Activated T-cell treated with anti-CD3 and anti-CD28 coated beads for 48 hours (primary cell): ENCODE measurements at places on chromosomes 16 and 17.
A peak's percentile ranks its signal among the peaks of the same experiment; 100 is the strongest.

GRCh38 chr16:28514246-28514645, 7.6 kb upstream of the IL27 start:
- no peak for DNase-seq

- no peak for DNase-seq
Measured at GRCh38 chr16:23113185-23113584, 36.1 kb downstream of the USP31 start.

DNA sequence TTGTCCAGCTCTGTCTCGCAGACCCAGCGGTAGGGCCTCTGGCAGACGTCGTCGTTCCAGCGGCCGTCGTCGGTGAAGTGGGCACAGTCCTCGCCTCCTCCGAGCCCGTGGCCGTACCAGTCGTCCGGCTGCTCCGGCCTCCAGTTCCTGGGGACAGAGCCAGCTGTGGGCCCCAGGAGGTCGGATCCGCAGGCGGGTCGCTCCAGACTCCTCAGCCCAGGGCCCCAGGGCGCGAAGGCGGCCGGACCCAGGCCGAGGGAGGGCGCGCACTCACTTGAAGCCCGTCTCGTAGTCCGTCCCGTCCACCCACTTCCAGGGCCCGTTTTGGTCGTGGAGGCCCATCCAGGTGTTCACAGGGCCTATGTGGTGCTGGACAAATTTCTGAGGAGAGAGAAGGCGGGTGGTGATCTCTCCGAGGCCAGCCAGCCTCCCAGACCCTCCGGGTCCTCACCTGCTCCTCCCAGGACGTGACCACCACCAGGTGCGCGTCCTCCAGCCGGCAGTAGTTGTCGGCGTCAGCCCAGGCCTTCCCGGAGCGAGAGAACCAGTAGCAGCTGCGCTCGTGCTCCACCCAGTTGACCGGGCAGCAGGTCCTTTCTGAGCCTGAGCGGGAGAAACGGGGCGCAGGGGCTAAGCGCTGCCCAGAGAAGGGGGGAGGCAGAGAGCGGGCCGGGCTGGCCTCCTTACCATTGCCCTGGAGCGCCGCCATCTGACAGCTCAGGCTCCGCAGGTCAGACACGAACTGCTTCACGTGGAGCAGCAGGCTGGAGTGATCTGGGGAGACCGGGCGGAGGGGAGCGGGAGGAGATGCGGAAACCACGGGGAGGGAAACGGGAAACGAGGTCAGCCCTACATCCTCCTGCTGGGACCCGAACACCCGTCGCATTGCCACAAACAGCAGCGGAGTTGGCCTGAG, 5.2 kb downstream of the ASGR1 start:
- DNase-seq = peak; percentile 37

GRCh38 chr17:1110862-1111598, 68.8 kb downstream of the ABR start:
- DNase-seq = no peak

DNA sequence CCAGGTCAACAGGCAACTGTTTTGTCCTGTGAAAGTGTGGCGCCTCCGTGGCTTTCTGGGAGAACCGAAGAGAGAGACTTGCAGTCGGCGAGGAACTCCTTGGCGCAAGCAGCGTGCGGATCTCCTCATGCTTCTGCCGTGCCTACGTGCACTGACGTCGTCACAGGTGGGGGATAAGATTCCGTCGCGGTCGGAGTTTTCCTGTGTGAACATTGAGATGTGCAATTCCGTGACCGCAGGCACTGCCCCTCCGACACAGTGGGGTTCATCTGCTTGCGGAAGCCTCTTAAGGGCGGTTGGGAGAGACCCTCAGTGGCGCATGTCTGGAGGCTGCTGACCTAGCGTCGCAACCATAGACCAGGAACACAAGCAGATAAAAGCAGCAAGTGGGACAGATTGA, 212.3 kb upstream of the CHMP6 start:
- no peak for DNase-seq
